Stimulated activated CD8-positive, alpha-beta memory T cell treated with anti-CD3 and anti-CD28 coated beads, Interleukin-15, amount 100 ng/mL, for 4 hours (primary cell): ENCODE measurements at places on chromosomes 12 and 14.

- no peak for DNase-seq
These were observed 33.2 kb downstream of the SAMD4A start for GRCh38 chr14:54599966-54600716.

GRCh38 chr12:107448198-107448597 lies 237.4 kb upstream of the PWP1 start:
- DNase-seq: no peak

DNA sequence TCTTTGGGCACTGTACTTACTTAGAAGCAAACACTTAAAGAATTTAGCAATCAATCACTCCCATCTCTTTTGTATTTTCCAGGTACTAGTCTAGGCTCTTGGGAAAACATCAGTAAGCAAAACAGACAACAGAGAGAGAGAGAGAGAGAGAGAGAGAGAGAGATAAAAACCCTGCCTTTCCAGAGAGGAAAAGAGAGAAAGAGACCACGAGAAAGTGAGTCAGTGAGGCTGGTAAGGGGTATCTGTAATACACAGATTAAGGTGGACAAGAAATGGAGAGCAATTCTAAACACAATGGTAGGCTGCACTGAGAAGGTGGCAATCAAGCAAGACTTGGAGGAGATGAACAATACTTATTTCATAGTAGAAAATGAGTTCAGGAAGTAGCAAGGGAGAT lies 119.9 kb upstream of the OVCH1 start:
- DNase-seq: no peak

DNA sequence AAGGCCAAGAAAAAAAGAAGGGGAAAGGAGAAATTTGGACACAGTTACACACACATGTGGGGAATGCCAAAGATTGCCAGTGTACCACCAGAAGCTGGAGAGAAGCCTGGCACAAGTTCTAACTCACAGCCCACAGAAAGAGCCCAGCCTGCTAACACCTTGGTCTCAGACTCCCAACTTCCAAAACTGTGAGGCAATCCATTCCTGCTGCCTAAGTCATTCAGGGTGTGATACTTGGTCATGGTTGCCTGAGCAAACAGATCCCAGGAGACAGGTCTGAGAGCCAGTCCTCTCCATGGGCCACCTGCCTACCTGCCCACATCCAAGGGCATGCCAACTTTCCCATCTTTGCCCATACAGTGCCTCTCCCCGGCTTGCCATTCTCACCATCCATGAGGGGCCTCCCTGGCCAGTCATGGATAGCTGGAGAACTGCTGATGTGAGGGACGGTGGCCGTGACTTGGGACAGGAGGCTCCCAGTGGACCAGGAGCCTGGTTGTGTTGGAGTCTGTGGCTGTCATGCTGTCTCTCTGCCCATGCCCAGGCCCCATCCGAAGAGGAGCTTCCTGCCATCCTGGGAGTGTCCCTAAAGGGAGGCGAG lies 198.0 kb upstream of the RTL1 start:
- no peak for DNase-seq

- DNase-seq: no peak
These were observed 8.2 kb upstream of the CLEC2A start for GRCh38 chr12:9940375-9940774.

DNA sequence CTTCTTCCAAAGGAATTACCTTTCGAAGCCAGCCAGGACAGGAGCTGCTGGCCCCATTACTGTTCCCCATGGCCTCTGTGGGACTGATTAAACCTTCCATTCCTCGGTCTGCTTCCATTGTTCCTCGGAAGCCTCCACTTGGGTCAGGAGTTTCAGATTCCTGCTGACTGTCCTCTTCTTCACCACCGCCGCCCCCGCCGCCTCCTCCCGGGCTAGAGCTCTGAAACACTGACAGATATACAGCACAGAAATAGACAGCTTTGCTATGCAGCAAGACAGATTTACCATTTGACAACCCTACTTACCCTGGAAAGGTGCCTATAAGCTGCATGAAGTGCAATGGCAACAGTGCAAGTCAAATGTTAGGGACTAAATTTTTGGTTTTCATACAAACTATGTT lies 21.8 kb downstream of the ZC2HC1C start:
- DNase-seq: no peak

GRCh38 chr12:4025181-4026019 lies 152.2 kb upstream of the PARP11 start:
- DNase-seq: no peak

GRCh38 chr12:4284306-4284705 lies 10.7 kb downstream of the CCND2 start:
- DNase-seq: no peak

DNA sequence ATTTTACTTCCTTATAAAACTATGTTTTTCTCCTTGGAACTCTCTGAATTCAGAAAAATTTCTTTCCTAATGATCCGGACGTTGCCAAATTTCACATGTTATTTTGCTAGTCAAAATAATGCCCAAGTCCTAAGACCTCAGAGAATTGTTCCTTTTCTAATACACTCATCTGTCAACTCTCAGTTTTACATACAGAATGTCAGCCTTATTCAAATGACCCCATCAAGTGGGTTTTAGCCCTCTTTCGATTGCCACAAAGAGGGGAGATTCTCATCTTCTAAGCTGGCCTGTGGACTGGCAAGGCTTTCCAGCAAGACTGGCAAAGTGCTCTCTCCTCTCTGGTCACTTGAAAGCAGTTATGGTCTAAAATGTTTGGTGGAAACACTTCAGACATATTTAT lies 99.3 kb upstream of the GPHB5 start:
- no peak for DNase-seq

GRCh38 chr14:85535991-85536832 lies 6.3 kb downstream of the FLRT2 start:
- no peak for DNase-seq

- no peak for DNase-seq
These were observed 30.4 kb downstream of the MANSC1 start for GRCh38 chr12:12319451-12320183.

- DNase-seq: no peak
These were observed 38.5 kb downstream of the CCDC60 start for GRCh38 chr12:119373001-119373400.

DNA sequence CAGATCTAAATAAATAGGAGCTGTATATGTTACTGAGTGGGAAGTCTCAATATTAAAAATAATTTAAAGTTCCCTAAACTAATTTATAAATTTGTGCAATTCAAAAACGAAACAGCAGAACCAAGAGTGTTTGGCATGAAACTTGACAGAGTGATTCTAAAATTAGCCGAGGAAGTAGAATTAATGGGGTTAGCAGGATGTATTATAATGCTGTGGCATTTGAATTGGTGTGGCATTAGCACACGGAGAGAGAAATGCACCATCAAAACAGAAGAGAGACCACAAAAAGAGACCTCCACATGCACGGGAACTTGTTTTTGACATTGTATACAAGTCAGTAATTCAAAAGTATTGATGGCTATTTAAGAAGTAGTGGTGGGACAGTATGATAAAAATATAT lies 366.0 kb upstream of the RGS6 start:
- no peak for DNase-seq

DNA sequence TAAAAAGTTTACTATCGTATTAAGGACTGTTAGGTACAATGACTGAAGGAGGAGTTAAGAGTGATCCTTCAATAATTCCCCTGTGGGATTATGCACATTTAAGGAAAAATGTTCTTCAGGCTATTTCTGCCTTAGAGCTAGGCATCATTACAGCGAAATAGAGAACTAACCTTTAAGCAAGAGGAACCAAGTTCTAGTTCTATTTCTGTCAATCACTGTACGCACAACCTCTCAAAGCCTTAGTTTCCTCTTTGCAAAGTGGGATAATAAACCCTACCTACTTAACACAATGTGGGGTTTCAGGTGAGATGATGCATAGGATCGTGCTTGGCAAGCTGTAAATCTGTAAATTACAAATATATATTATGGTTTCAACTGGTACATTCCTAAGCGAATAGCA lies 15.4 kb downstream of the NTF3 start:
- no peak for DNase-seq

DNA sequence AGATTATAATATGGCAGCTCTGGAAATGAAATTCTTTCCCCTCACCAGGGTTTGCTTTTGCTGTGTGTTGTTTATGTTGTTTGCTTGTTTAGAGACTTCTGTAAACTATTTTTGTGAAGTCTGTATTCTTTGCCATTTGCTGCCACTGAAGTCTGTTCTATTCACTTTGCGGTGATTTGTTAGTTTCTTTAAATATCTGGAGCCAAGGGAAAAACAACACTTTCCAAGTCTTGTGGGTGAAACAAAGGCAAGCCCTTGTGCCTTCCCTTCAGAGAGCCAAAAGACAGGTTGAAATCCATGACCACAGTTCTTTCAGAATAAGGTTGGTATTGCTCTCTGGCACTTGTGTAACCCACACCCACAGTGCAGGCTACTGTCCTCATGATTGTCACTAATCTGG lies 59.5 kb upstream of the RNU6-7 start:
- no peak for DNase-seq

DNA sequence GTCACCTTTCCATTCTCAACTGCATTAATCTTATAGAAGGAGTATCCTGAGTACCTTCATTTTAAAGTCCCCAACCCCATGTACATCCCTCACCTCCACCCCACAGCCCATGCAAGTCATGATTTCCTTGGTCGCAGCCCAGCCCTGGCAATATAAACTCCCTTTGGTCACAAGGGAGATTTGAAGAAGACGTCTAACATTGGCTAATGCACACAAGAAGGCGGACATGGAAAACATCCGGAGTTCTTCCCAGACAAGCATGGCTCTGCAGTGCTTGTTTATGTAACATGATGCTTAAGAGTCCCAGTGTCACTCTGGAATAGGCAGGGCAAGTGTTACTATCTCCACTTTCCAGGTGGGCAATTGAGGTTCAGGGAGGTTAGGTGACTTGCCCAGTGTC lies 277.6 kb downstream of the DPF3 start:
- no peak for DNase-seq

DNA sequence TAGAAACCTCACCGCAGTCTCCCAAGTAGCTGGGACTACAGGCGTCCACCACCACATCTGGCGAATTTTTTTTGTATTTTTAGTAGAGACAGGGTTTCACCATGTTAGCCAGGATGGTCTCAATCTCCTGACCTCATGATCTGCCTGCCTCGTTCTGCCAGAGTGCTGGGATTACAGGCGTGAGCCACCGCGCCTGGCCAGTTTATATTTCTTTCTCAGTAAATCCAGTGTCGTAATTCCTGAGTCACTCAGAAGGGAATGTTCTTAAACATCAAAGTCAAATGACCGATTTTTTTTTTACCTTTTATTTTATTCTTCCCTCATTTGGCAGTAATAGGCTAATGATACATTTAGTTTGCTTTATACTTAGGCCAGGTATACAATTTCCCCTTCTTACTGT lies 80.5 kb downstream of the FBXO33 start:
- DNase-seq: no peak

GRCh38 chr12:2979806-2980205 lies 20.6 kb downstream of the TEAD4 start:
- DNase-seq: no peak

DNA sequence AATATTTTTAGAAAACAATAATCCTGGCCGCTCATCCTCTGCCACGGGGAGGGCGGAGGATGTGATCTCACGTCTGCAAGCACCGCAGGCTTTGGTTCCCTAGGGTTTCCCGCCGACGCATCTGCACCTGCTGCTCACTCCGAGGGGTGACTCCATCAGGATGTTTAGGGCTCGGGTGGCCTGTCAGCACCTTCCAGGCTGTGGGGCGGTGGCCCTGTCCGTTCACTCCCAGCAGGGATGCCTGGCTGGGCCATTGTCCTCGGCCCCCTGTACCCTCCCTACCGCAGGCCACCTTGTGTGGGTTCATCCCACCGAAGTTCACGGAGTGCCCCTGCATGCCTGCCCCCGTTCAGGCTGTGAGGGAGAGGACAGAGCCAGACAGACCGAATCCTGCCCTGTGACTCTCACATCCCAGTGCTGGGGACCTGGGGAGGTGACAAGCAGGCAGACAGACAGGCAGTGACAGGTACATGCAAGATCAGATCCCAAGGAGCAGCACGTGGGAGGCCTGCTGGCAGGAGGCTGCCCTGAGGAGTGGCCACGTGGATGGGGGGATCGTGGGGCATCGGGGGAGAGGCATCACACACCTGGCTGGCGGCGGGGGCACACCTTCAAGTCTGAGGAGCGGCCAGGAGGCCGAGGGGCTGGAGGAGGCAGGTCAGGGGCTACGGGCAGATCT lies 112.6 kb downstream of the ADGRD1 start:
- DNase-seq: no peak

- no peak for DNase-seq
These were observed 76.9 kb downstream of the BMP4 start for GRCh38 chr14:53879747-53880146.

GRCh38 chr14:92460916-92461579 lies 52.5 kb upstream of the RIN3 start:
- no peak for DNase-seq

- no peak for DNase-seq
These were observed 155.7 kb upstream of the C14orf180 start for GRCh38 chr14:104423701-104424405.

- DNase-seq: no peak
These were observed 28.8 kb upstream of the BEGAIN start for GRCh38 chr14:100615736-100616695.

GRCh38 chr14:96576937-96577336 lies 74.8 kb downstream of the PAPOLA start:
- DNase-seq: no peak

DNA sequence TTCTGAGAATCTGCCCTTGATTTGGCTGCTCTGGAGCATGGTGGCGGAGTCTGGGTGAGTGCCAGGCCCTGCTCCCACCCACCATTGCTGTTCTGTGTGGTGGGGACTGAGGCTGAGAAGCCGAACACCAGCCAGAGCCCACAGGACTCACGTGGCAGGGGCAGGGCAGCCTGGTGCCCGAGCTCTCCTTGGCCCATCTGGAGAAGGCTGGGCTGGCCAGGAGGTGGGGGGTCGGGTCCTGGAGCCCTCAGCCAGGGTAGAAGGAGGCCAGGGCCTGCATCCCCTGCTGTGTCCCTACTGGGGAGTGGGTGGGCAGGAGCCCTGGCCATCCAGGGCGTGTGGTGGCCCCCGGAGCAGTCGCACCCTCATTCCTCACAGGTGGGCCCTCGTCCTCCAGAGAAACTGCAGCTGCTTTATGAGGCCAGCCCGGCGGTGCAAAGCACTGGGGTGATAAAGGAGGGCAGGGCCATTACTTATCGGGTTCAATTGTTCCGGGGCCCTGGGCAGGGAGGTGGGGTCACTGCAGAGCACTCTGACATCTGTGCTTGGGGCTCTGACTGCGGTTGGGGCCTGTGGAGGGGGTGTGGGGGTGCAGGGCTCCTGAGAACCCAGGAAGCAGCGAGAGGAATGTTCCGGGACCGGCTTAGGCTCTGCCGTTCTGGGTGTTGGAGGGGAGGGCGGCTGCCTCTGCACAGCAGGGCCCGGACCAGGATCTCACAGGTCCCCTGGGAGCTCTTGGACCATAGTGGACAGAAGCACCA lies 217.5 kb upstream of the C14orf180 start:
- no peak for DNase-seq

DNA sequence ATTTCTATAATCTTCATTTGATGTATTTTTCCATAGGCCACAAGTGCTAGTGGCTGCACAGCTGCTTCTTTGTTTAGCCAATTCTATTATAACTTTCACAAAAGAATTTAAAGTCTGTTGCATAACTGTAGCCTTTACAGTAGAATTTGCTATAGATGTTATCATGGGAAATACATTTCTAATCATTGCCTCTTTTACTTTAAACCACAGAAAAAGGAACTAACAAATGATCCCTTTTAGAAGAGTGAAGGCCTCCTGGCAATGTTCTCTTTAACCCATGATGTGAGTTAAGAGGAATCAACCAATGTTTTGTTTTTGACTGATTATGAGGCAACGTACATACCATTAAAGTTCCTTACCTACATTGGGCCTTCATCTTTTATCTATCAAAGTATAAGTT lies 68.8 kb downstream of the RPL10L start:
- no peak for DNase-seq
